ENCODE measurements at places on chromosomes 2 and 18.

GRCh38 chr2:69386789-69387734 lies at the start of gene GFPT1:
GFPT1 (minus strand) TSS chr2:69387227; CDS start chr2:69387071, 156 bp downstream.
- DNase-seq: peak; percentile 93

GRCh38 chr2:43943323-43943722 lies 52.5 kb downstream of the LRPPRC start:
- DNase-seq: no peak

- no peak for DNase-seq
Measured at GRCh38 chr18:7886436-7886835, 319.3 kb downstream of the PTPRM start.

GRCh38 chr2:128686881-128687555 lies 368.4 kb upstream of the HS6ST1 start:
- no peak for DNase-seq

GRCh38 chr2:174183076-174183475 lies 65.3 kb downstream of the OLA1 start:
- no peak for DNase-seq

DNA sequence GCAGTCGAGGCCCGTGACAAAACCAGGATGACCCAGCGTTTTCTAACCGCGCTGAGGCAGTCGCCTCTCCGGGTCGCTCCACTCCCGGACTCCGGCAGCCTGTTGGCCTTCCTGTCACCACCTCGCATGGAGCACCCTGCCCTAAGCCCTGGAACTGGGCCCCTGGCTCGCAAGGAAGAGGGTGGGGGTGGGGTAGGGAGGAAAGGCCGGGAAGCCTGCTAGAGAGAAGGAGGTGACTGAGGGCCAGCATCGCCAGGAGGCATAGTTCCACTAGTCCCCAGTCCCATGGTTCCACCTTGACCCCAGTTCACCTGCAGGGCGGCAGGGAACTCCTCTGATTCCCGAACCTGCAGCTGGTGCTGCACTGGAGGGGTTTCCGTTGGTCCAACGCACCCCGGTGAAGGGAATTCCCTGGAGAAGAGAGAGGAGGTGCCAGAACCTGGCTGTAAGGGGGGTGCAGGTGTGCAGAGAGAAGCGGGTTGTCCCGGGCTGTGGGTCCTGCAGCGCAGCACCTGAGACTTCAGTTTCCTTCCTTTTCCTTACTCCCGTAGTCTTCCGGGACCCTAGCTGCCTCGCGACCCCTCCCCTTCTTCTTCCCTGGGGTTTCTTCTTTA lies 11.8 kb upstream of the EN1 start:
- DNase-seq: no peak

- DNase-seq: no peak
Measured at GRCh38 chr2:215105607-215106354, 32.6 kb downstream of the ABCA12 start.

DNA sequence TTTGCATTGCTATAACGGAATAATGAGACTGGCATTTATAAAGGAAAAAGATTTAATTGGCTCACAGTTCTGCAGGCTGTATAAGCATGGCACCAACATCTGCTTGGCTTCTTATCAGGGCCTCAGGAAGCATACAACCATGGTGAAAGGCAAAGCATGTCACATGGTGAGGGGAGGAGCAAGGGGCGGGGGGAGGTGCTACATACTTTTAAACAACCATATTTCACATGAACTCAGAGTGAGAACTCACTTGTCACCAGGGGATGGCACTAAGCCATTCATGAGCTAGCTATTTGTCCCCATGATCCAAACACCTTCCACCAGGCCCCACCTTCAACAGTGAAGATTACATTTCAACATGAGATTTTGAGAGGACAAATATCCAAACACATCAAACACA lies 188.7 kb downstream of the MBD5 start:
- no peak for DNase-seq

DNA sequence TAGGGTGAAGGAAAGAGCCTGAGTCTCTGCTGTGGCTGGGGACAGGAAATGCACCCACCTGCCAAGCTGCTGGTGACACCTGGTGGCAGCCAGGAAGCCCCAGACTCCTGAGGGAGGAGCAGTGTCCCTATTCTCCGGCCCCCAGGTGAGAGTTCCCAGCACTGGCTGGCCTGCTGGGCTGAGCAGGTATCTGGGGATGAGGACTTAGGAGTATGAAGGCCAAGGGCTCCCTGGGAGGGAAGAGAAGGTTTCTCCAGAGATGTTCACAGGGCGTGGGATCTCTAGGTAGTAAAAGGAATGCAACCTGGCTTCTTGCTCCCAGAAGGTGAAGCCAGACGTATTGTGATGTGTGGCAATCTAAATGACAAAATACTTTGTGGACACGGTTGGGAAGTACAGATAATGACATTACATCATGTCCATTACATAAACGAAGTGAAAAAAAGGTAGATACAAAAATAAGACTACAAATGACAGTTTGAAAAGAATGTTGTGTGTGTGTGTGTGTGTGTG lies 75.8 kb upstream of the SLC1A4 start:
- DNase-seq: no peak

- DNase-seq: peak; percentile 80
Measured at GRCh38 chr2:178478439-178479274, at the start of gene FKBP7. FKBP7 (minus strand) TSS chr2:178478600; CDS start chr2:178478499, 101 bp downstream.

GRCh38 chr2:234606896-234607295 lies 110.0 kb upstream of the ARL4C start:
- DNase-seq: no peak

DNA sequence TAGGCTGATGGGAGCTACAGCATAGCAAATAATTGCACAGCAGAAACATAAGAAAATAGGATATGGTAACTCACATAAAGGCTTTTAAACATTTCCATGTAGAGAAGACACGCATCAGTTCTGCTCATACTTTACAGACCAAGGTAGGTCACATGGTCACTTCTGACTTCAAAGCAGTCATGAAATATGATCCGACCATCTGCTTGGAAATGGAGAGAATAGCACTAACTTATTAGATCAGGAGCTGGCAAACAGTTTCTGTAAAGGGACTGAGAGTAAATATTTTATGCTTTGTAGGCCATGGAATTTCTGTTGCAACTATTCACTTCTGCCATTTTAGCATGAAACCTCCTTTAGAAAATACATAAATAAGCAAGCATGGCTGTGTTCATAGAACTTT lies 936.6 kb upstream of the FANCL start:
- DNase-seq: no peak

GRCh38 chr2:59183070-59183469 lies 941.9 kb upstream of the FANCL start:
- DNase-seq: no peak

GRCh38 chr2:158179660-158180059 lies 78.0 kb downstream of the UPP2 start:
- no peak for DNase-seq

DNA sequence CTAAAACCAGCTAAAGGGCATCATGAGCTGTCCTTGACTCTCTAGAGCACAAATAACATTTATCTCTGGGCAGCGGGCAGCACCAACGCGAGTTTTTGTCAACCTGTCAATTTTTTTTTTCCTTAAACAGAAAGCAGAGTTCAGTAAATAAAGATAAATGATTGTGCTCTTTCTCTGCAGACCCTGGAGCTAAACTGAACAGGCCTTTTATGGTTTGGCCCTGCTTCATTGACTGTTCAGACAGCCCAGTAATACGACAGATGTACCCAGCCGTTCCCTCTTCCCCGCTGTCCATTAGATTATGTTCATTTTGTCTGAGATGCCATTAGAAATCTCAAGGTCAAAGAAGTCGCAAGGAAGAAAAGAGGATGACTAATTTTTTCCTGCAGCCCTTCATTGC lies 280.5 kb upstream of the PIK3C3 start:
- DNase-seq: no peak

- no peak for DNase-seq
Measured at GRCh38 chr2:17736989-17737388, 16.6 kb downstream of the SMC6 start.

DNA sequence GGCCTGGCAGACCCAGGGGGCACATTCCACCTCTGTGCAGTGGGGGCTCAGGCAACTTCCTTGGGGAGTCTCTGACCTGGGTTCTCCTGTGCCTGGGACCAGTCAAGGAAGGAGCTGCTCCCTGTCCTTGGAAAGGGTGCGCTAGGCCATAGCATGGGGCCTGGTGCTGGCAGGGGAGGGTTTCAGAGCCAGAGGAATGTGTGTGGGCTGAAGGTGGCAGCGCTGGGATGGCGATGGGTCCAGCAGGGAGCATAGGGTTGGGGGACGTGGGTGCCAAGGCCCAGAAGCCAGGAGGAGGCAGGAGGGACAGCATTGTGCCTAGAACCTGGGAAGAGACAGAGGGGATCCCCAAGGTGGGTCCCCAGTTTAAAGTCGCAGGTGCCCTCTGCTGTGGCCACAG lies 66.3 kb upstream of the TUBA3E start:
- no peak for DNase-seq

DNA sequence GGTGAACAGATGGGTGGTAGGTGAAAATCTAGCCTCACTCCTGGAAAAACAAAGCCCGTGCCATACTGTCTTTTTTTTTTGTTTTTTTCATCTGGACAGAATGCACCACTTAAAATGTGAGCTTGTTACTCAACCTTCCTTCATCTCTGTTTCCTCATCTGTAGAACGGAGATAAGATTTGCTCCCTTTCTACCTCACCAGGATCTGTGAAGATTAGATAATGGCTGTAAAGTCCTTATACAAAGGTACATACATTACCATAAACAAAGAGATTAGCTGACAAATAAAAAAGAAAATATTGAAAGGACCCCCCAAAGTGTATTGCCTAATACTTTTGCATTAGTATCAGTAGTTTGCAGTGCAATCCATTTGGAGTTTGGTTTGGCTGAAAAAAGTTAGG lies 75.4 kb upstream of the ZEB2 start:
- DNase-seq: no peak

- no peak for DNase-seq
Measured at GRCh38 chr18:40852406-40852805, 1102.6 kb upstream of the PIK3C3 start.

All from anterior cingulate cortex (tissue), 58 donors.